ENCODE measurements at places on chromosomes 11 and 22.
A peak's percentile ranks its signal among the peaks of the same experiment; 100 is the strongest.

DNA sequence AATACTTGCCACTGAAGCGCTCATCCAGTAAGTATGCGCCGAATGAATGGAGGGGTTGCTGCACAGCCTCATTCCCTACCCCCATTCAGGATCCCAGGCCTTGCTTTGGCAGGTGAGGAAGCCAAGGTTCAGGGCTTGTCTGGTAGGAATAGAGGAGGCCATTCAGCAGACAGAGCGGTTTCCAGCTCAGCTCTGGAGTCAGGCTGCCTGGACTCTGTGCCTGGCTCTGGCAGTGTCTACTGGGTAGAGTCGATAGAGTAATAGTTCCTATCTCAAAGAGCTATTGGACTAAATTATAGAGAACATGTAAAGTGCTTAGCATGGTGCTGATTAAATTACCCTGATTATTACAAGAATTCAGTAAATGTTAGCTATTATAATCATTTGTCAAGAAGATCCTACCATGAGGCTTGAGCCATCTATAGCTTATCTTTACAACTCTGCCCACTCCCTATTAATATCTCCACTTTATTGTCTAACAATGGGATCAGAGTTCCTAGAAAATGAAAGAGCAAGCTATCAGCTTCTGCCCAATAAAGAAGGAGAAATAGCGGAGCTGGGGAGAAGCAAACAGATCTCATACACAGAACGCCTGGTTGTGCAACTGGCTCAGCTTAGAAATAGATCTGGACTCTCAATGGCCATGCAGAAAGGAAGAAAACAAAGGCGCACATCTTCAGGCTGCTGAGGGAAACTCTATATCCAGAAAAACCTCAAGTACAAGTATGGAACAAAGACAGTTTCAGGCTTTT, 6.6 kb upstream of the SNX32 start:
- no peak for DNase-seq

- no peak for DNase-seq
Measured at GRCh38 chr22:30879415-30879797, 89.2 kb downstream of the MORC2 start.

GRCh38 chr11:122852074-122852795, 13.9 kb downstream of the CRTAM start:
- DNase-seq: peak; percentile 45

GRCh38 chr22:50174382-50175190, 4.1 kb downstream of the PANX2 start:
- DNase-seq: no peak

DNA sequence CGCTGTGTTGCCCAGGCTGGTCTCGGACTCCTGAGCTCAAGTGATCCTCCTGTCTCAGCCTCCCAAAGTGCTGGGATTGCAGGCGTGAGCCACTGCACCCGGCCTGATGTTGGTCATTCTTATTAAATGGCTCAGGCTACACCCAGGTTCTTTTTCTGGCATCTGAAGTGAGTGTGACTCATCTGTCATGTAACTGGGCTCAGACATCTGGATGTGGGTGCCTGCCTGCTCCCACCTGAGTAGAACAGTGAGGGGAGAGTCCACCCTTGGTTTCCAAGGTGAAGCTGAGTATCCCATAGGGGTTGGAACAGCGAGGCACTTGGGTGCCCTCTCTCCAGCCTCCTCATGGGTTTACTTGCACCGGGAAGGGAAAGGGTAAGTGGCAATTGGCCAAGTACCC, 36.7 kb upstream of the EIF3D start:
- DNase-seq: no peak

DNA sequence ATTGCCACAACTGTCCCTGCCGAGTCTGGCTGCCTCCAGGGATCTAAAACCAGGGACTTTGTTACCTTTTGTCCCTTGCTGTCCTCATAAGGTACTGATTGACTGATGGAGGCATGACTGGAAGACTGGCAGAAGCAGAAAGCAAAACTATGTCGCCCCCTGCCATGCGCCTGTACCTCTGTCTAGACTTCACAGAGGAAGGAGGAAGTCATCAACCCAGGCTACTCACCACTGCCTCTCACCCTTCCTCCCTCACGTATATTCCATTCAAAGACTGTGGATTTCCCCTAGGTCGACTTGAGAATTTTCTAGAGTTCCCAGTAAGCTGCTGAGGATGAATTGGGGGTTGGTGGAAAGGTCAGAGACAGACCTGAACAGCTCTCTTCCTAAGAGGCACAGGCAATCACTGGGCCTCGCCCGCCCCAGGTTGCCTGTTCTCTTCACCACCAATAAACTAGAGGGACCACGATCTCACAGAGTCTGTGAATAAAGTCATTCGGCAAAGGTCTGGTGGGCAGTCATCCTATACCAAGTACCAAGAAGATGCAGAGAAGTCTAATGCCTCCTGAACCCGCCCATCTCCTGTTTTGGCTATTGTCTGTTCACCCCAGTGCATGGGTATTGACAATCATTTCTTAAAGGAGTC, 27.5 kb upstream of the CHST1 start:
- no peak for DNase-seq

GRCh38 chr11:95363164-95363563, 132.2 kb upstream of the SESN3 start:
- DNase-seq: no peak

GRCh38 chr22:49565516-49565855, 262.2 kb downstream of the BRD1 start:
- DNase-seq: no peak

- DNase-seq: no peak
Measured at GRCh38 chr11:27545946-27546345, 39.4 kb upstream of the LIN7C start.

- DNase-seq: no peak
Measured at GRCh38 chr11:19766206-19766605, 53.6 kb downstream of the NAV2 start.

DNA sequence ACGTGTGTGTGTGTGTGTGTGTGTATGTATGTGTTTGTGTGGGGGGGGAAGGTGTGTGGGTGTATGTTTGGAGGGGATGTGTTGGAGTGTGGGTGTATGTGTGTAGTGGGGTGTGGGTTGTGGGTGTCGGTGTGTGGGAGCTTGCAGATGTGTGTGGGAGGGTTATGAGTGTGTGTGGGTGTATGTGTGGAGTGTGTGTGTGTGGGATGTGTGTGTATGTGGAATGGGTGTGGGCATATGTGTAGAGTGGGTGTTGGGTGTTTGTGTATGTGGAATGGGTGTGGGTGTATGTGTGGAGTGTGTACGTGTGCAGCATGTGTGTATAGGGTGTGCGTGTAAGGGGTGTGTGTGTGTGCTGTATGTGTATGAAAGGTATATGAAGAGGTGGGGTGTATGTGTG, 14.7 kb downstream of the STX3 start:
- DNase-seq: no peak

- no peak for DNase-seq
Measured at GRCh38 chr11:31236143-31236542, 133.4 kb downstream of the DCDC1 start.

GRCh38 chr11:1228101-1228821, 5.4 kb downstream of the MUC5B start:
- no peak for DNase-seq

Measured in stimulated activated CD4-positive, alpha-beta T cell treated with anti-CD3 and anti-CD28 coated beads, Interleukin-4, amount 100 ng/mL, for 24 hours (primary cell).